ENCODE measurements at places on chromosomes 3 and 15.

DNA sequence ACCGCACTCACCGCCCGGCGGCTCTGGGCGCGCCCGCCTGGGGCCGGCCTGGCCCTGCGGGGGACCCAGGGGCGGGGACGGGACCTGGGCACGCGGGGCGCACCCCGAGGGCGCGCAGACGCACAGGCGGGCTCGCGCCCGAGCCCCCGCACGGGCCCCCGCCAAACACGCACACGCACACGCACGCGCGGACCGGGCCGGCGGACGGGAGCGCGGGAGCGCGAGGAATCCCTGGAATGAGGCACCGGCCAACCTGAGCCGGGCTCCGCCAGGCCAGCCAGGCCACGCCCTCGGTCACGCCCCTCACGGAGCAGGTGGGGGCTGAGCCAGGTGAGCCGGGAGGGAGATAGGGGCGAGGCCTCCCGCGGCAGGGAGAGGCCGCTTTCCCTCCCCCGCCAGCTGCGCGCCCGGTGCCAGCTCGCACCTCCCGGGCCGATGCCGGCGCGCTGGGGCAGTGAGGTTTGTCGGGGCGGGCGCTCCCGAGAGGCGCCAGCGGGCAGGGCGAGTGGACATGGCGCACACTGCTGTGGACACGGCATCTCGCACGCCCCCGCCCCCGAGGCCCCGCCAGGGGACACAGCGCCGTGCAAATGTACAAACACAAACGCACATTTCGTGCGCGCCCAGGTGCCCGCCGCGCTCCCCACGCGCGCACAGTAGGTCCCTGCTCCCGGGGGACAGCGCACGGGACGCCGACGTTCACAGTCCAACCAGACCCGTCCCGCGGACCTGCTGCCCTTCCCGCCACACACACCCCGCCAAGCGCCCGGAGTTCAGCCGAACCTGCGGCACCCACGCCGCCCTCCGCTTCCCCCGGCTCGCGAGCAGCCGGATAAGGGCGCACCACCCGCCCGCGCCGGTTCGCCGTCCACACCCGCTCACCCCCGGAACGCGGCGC lies 75.9 kb upstream of the VGLL4 start:
- DNase-seq: peak; percentile 70

- DNase-seq: peak; percentile 89
These were observed 18.8 kb downstream of the HEMK1 start for GRCh38 chr3:50587806-50588758.

DNA sequence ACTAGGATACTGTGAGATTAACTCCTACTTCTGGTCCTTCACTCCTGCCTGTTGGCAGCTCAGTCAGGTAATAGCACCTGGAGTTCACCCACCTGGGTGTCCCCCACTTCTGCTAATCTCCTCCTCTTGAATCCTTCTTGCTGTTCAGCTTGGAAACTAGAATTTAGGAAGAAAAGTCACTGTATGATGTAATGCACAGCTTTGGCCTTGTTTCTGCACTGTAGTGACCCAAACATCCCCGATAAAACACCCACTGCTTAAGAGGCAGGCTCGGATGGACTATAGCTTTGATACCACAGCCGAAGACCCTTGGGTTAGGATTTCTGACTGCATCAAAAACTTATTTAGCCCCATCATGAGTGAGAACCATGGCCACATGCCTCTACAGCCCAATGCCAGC lies 24.8 kb downstream of the STARD5 start:
- DNase-seq: no peak

DNA sequence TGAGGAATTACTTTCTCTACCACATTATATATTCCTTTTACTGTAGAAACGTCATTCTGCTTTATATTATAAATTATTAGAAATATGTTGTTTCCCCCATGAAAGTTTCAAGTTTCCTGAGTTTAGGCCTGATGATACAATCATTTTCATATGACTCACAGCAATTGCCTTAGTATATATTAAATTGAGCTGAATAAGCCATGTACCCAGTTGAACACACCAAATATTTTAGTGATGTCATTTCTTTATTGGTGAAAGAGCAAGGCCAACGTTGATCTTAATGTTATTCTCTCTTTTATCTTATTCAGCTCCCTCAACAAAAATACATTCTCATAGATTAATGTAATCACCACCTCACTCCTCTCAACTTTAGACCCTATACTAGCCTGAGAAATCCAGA lies 30.8 kb downstream of the B3GNT5 start:
- DNase-seq: no peak

- no peak for DNase-seq
These were observed 8.1 kb upstream of the CSK start for GRCh38 chr15:74773731-74774252.

- no peak for DNase-seq
These were observed 62.4 kb downstream of the TRIM71 start for GRCh38 chr3:32880225-32880624.

DNA sequence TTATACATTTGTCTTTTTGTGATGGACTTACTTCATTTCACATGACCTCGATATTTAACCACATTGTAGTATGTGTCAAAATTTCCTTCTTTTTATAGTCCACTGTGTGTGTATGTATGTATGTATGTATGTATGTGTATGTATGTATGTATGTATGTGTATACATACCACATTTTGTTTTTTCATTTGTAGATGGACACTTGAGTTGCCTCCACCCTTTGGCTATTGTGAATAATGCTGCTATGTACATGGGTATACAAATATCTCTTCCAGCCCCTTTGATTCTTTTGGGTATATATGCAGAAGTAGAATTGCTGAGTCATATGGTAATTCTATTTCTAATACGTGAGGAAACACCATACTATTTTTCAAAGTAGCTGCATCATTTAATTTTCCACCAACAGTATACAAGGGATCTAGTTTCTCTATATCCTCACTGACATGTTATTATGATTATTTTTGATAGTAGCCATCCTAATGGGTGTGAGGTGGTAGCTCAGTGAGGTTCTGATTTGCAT lies 228.2 kb downstream of the OPA1 start:
- no peak for DNase-seq

DNA sequence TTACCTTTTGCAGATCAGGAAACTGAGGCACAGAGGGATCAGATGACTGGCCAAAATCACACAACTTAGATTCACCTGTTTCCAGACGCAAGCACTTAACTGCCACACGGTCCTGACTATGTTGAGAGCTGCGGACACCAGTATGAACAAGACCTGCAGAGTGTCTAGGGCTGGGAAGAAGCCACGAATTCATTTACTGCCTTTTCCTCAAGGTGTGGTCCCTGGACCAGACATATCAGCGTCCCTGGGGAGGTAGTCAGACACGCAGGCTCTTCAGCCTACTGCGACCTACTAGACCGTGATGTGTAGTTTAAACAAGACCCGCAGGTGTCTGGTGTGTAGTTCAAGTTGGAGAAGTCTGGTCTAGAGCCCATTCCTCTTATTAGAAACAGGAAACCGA lies 541 bp upstream of the SLC6A11 start:
- no peak for DNase-seq

- peak; percentile 5 for DNase-seq
These were observed 148.1 kb downstream of the NEK11 start for GRCh38 chr3:131174752-131175151.

DNA sequence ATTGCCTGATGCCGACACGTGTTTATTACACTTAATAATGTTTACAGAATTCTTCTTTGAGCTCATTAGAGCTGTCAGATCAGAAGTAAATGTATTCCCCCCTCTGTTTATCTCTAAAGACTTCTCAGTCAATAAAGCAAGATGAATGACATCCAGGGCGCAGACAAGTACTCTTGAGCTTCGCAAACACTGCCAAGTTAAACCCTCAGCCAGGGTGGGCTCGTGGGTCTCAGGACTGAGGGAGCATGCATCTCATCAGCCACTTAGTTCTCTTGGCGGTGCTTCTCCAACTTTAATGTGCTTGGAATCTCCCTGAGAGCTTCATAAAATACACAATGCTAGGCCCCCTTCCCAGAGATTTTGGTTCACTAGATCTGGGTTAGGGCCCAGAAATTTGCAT lies 333.9 kb upstream of the THRB start:
- no peak for DNase-seq

DNA sequence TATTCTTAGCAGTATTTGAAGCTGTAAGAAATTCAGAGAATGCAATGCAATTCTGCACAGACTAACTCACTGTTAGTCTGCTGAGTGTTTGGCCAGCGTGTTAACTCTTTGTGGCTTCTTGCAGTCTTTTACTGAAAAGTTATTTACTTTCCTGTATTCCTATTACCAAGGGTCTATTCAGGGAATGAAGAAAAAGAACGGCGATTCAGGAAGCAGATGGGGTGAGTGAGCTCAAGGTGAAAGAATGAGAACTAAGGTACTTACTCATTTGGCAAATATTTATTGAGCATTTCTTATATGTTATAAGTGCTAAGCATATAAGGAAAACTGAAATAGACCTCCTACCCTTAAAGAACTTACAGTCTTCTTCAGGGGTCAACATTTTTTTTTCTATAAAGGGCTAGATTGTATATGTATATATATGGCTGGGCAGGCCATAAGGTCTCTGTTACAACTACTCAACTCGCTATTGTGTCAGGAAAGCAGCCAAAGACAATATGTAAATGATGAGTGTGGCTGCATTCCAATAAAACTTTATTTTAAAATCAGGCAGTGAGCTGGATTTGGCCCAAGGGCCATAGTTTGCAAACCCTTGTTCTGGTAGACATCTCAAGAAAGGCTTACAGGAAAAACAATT lies 271.9 kb upstream of the GADL1 start:
- DNase-seq: no peak

GRCh38 chr3:70702132-70702531 lies 389.7 kb upstream of the MDFIC2 start:
- no peak for DNase-seq

DNA sequence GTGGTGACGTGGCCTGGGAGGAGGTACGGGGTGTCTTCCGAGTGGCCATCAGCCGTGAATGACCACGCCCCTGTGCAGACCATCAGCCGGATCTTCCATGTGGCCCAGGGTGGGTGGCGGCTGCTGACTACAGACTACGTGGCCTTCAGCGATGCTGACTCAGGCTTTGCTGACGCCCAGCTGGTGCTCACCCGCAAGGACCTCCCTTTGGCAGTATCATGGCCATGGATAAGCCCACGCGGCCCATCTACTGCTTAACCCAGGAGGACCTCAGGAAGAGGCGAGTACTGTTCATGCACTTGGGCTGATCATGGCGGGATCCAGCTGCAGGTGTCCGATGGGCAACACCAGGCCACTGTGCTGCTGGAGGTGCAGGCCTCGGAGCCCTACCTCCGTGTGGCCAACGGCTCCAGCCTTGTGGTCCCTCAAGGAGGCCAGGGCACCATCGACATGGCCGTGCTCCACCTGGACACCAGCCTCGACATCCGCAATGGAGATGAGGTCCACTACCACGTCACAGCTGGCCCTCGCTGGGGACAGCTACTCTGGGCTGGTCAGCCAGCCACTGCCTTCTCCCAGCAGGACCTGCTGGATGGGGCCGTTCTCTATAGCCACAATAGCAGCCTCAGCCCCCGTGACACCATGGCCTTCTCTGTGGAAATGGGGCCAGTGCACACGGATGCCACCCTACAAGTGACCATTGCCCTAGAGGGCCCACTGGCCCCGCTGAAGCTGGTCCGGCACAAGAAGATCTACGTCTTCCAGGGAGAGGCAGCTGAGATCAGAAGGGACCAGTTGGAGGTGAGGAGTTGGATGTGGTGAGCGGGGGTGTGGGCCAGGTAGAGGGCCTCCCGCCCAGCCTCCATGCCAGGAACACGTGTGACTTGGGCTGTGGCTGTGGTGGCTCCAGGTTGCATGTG lies 178.4 kb downstream of the TBC1D2B start:
- no peak for DNase-seq

GRCh38 chr3:135017003-135017893 lies 222.2 kb downstream of the EPHB1 start:
- DNase-seq: no peak

DNA sequence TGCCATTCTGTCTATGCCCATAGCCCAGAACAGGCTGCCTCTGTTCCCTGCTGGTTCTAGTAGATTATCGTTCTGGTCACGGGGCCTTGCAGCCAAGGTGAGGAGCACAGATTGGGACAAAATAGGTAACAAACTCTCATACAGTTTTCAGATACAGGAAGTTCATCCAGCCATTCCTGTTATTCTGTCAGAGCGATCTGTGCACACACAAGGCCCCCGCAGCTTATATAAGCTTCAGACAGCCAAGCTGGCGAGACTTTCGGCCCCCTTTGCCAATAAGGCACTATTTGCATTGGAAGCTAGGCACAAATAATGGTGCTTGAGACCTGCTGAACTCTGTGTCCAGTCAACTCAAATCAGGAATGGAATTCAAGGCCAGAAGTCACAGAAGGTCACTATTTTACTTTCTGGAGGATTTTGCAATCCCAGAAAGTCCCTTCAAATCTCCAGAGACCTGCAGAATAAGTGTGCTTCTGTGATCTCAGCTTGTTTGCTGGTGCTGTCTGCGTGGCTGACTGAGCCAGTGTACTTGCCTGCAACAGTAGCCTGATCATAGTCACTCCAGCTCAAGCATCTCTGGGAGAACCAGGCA lies 69.4 kb downstream of the BFSP2 start:
- DNase-seq: no peak

DNA sequence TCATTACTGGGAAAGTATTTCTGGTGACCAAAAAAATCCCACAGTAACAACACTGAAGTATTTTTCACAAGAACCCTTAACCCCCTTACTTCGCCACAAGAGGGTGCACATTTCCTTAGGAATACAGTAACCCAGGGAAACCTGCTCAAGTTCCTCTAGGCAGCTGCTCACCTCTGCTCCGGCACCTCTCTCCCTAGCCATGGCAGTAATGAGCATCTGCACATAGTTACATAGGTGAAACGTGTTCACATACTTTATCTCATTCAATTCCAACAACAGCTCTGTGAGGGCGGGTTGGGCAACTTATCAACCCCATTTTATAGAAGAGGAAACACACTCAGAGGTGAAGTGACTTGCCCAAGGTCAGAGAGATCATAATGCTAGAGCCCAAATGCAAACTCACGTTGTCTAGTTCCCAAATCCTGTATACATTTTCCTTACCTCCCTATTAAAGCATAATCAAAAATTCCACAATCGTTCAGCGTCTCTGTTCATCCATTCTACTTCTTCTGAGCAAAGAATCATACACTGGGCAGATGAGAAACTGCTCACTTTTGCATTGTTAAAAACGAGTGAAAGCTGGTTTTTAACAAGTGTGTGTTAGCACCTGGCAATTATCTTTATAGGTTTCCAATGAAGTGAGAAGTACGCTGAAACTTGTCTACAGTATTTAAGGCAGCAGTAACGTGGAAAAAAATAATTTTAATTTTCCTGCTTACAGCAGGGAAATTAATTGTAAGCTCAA lies 90.7 kb downstream of the IGF2BP2 start:
- no peak for DNase-seq

GRCh38 chr3:121598564-121598963 lies 5.4 kb downstream of the FBXO40 start:
- DNase-seq: no peak

Measured in stimulated activated CD4-positive, alpha-beta T cell treated with anti-CD3 and anti-CD28 coated beads, Interleukin-4, amount 100 ng/mL, for 24 hours (primary cell).